Left cardiac atrium (tissue), 4 donors: ENCODE measurements at places on chromosomes 5 and 9. TPM values are rescaled to one million over a fixed set of nuclear protein-coding genes. Genes with fewer than 3 reads are reported as not detected.

DNA sequence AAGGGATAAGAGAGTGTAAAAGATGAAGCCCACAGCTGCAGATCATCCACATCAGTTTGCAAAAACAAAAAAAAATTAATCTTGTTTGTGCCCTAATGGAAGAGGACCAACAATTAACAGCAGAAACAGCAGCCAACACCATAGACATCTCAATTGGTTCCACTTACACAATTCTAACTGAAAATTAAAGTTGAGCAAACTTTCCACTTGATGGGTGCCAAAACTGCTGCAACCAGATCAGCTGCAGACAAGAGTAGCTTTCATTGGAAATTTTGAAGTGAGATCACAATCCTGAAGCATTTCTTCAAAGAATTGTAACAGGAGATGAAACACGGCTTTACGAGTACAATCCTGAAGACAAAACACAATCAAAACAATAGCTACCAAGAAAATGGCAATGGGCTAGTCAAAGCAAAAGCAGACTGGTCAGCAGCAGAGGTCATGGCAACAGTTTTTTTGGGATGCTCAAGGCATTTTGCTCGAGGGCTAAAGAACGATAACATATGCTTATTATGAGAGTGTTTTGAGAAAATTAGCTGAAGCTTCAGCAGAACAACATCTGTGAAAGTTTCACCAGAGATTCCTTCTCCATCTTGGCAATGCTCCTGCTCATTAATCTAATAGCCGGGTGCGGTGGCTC is 4.1 kb upstream of the RBM27 start:
- DNase-seq = no peak

GRCh38 chr5:133723126-133723525 is 110.8 kb upstream of the FSTL4 start:
- no peak for DNase-seq

- no peak for DNase-seq
Observed at GRCh38 chr5:154498591-154498990, 20.6 kb upstream of the HAND1 start.

- DNase-seq = no peak
Observed at GRCh38 chr5:43540746-43541145, 16.1 kb downstream of the PAIP1 start.

- DNase-seq = no peak
Observed at GRCh38 chr9:23254404-23255184, 571.4 kb downstream of the ELAVL2 start.

GRCh38 chr9:76618762-76619161 is 145.5 kb upstream of the PCA3 start:
- DNase-seq = no peak

DNA sequence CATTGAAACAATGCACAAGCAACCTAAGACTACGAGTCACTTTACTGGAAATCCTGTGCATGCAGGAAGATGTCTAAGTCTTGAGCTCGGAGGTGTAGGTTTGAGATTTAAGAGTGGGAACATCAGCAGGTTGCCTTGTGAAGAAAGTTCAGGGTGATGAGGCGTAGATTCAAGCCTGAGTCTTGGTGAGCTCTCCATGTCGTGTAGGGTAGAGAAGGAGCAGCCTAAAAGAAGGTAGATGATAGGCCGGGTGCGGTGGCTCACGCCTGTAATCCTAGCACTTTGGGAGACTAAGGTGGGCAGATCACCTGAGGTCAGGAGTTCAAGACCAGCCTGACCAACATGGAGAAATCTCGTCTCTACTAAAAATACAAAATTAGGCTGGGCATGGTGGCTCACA is 30.2 kb upstream of the ANKRD18A start:
- no peak for DNase-seq

DNA sequence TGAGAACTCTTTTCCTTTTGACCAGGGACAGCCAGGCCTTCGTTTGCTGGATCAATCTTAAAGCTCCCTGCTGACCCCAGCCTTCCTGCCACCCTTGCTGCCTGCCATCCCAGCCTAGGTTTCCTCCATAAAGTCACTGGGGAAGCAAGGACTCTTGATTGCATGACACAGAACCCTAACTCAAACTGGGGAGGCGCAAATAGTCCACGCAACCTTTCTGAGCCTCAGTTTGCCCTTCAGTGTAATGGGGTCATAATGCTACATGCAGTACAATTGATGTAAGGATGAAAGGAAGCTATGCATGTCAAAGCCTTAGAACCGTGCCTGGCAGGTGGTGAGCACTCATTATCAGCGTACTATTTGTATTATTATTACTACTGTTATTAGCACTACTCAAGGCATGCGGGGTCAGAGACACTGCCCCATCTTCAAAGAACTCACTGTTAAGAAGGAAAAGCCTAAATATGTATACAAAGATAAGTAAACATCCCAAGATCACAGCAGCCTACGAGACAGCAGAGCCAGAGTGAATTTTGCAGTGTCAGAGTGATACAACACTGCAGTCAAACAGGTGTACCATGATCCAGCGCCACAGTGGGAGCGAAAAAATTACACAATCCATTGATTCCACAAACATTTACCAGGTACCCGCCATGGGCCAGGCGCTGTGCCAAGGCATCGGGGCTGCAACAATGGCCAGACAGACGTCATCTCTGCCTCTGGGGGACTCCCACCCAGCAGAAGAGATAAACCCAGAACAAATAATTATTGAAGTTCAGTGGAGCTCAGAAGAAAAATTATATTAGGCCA is 16.9 kb upstream of the CPLX2 start:
- no peak for DNase-seq

DNA sequence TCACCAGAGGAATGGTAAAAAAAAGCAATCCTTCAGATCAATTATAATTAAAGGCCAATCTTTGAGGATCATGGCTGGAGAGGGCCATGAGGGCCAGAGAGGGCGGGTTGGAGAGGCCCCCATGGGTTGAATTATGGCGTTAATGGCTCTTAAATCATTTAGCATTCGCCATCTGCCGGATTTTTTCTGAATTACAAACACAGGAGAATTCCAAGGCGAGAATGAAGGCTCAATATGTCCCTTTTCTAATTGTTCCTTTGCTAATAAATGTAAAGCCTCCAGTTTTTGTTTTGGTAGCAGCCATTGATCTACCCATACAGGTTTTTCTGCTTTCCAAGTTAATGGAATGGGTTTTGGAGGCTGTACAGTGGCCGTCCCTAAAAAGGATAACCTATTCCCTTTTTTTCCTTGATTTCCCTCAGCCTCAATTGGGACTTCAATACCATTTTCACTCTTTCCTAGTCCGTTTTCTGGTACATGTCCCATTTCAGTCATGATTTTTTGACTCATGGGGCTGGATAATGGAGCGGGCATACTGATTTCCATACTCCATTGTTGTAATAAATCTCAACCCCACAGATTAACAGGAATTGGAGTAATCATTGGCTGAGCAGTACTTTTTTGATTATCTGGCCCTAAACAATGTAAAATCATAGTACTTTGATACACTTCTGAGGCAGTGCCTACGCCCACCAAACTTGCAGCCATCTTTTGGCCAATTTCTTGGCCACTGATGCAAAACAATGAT is 6.7 kb upstream of the TMEM141 start:
- DNase-seq = no peak

DNA sequence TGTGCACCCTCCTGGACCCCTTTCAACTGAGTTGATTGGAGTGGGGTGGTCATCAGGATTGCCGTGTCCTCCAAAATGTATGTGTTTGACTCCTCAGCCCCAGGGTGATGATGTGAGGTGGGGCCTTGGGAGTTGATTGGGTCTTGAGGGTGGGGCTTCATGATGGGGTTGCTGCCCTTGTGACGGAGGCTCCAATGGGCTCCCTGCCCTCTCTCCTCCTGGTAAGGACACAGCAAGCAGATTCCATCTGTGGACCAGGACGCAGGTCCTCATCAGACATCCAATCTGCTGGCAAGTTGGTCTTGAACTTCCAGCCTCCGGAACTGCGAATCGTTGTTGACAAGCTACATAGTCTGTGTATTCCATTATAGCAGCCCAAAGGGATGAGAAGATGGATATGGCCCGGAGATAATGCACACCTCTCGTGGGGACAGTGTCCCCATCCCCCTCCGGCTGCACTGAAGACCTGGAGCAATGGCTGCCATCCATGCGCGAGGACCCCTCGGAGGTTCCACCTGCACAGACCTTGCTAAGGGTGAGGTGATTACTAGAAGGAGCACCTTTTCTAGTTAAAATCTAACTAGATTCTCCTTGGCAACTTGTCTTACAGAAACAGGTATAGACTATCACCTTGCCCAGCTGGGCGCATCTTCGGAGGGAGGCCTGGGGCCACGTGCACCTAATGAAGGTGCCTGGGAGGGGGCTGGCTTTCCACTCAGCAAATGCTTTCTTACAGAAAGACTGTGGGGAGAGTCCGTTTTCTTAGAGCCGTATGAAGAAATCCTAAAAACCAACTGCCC is 75.7 kb upstream of the IRX4 start:
- DNase-seq = no peak

GRCh38 chr5:98296426-98296825 is 477.0 kb upstream of the RGMB start:
- DNase-seq = no peak

- no peak for DNase-seq
Observed at GRCh38 chr5:149727336-149728035, 2.6 kb upstream of the PPARGC1B start.

Gene IL33
- 44.3 TPM for total RNA-seq

Gene PFN3
- not detected for total RNA-seq

Gene CARD6
- 10.8 TPM for total RNA-seq

Gene FAM221B
- not detected for total RNA-seq

Gene PCDHB16
- 3.1 TPM for total RNA-seq

Gene PCDHAC2
- total RNA-seq = 2.9 TPM

Gene MSMP
- not detected for total RNA-seq

Gene CCDC171
- total RNA-seq = 1.4 TPM

Gene FOXD4L3
- not detected for total RNA-seq

Gene ZNF354C
- 4.9 TPM for total RNA-seq

Gene EGFL7
- 86.6 TPM for total RNA-seq
